ENCODE measurements at places on chromosomes 3 and 15. TPM values are rescaled to one million over a fixed set of nuclear protein-coding genes. Genes with fewer than 3 reads are reported as not detected.
A peak's percentile ranks its signal among the peaks of the same experiment; 100 is the strongest.

DNA sequence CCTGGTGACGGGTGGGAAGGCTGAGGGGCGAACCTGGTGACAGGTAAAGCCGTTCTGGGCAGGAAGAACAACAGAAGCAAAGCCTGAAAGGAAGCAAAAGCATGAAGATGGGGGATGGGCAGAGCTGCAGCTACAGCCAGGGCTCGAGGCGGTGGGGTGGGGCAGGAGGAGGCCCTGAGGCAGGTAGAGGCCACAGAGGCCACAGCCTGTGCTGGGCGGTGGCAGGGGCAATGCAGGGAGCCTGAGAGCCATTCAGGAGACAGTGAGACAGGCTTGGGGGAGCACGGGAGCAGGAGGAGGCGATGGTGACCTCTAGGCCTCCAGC is 8.2 kb downstream of the PCSK6 start:
- no peak for DNase-seq

The GREM1 gene
- total RNA-seq, result 457 TPM

- DNase-seq, result peak; percentile 82
Measured at GRCh38 chr3:71345429-71346040, 238.0 kb downstream of the FOXP1 start.

- DNase-seq, result no peak
Measured at GRCh38 chr3:43436507-43437140, 150.3 kb downstream of the SNRK start.

The STAB1 gene
- total RNA-seq, result 1.1 TPM

DNA sequence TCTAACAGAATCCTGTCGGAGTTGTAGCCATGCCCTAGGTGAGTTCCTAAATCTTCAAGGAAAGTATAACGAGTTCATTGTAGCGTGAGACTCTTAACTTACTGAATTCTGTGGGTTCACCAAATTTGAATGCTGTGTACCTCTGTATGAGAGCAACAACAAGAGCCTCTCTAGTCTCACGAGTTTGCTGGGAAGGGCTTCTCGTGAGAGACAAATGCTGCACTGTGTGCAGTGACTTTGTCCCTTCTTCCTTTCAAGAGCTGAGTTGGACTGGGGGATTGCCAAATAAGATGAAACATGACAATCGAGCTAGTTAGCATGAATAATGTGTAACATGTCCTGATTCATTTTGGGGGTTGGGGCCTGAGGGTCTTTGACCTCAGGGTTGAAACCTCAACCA is 32.2 kb downstream of the KAT2B start:
- no peak for DNase-seq

The ATP13A5 gene
- not detected for total RNA-seq

DNA sequence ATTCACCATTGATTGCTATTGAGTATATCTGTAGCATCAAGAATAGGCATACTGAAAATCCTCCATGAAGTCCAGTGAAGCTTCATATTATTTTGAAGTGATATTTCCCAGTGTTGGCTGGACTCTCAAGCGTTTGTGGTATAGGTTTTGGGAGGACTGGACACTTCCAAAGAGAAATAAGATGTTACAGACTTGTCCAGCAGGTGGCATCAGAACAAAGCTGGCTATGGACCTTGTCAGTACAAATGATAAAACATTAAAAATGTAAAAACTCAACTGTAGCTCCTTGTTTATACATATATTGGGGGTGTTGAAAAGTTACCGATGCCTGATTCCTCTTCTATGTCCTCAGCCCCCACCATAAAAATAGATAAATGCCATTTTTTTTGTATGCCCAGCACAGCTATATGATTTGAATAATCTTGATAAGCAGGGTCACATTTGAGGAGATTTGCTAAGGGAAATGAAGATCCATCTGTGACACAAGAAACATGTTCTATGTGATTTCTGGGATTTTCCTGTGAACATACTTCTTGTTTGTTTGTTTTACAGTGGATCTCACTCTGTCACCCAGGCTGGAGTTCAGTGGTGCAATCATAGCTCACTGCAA is 54.5 kb upstream of the GOLGA6B start:
- DNase-seq, result peak; percentile 73

The IMPG2 gene
- 0.36 TPM for total RNA-seq

The ADGRG7 gene
- total RNA-seq, result not detected

GRCh38 chr15:88448991-88449461 is 18.2 kb downstream of the MRPL46 start:
- no peak for DNase-seq

- DNase-seq, result no peak
Measured at GRCh38 chr3:153572165-153572564, 410.1 kb downstream of the RAP2B start.

GRCh38 chr3:174251681-174252080 is 607.5 kb upstream of the NAALADL2 start:
- no peak for DNase-seq

- peak; percentile 81 for DNase-seq
Measured at GRCh38 chr3:171284308-171285075, 175.7 kb downstream of the TNIK start.

The THRB gene
- 0.36 TPM for total RNA-seq

DNA sequence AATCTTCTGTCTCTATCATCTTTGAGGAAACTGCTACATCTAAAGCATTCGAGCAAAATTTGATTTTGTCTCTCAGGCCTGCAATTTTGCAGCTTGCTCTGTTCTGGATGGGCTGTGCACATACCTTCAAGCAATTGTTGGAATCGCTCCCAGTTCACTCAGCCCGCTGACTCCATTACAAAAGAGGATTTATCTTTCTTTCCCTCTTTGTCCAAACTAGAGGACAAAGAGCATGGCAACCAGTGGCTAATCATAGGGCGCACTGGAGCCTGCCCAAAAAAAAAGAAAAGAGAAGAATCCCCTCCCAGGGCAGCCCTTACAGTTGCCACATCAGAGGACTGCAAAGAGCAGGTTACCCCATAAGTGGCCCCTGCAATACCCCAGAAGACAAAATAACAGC is 49.0 kb upstream of the DUT start:
- DNase-seq, result no peak

GRCh38 chr3:194806991-194807630 is 121.4 kb downstream of the FAM43A start:
- no peak for DNase-seq

DNA sequence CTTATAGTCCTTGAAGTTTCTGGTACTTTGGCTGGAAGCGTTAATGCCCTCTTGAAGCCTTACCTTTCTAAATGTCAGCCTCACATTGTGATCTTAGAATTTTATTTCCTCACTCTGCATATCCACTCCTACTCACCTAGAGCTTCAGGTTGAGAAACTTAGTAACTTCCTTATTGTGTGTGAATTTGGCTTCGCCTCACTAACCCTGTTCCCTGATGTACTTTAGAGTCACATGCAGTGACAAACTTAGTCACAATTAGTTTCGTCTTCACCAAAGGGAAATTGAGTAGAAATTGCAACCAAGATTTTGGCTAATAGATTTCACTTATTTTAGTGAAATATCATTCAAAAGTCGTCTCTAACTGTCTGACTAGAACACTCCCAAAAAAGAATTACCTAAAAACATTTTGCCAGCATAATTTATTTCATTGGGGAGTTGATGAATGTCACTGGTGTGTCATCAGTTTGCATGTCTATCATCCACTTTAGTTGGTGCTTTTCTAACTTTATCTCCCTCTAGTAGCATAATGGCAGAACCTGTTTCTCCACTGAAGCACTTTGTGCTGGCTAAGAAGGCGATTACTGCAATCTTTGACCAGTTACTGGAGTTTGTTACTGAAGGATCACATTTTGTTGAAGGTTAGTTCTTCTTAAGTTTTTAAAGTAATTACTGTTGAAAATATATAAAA is 960 bp downstream of the MFN1 start:
- DNase-seq, result peak; percentile 31

The TRIM42 gene
- not detected for total RNA-seq

DNA sequence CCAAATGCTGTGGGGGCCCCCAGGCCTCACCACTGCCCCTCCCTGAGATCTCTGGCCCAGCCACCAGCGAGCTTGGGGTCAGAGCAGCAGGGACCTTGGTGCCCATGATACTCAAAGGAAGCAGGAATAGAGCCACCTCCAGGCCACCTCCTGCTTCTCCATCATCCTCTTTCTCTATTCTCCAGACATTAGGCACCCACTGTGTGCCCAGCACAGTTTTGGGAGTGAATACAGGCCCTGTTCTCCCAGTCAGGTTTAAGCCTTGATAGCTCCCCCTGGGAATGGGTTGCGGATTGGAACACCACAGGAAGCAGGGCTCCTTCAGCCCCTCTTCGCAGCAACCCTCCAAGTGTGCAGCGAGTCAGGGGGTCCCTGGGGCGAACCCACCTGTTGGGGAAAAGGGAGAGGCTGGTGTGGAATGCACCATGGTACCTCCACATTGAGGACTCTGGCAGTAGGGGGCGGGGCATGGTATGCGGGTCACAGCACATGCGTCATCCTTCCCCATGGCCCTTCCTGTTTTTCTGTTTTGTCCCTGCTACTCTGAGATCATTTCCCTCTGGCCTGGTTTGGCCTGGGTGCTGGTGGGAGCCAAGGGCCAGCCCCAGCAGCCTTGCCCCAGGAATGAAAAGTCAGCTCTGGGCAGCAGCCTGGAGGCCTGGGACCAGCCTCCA is 14.2 kb upstream of the SEMA3B start:
- DNase-seq, result peak; percentile 96

DNA sequence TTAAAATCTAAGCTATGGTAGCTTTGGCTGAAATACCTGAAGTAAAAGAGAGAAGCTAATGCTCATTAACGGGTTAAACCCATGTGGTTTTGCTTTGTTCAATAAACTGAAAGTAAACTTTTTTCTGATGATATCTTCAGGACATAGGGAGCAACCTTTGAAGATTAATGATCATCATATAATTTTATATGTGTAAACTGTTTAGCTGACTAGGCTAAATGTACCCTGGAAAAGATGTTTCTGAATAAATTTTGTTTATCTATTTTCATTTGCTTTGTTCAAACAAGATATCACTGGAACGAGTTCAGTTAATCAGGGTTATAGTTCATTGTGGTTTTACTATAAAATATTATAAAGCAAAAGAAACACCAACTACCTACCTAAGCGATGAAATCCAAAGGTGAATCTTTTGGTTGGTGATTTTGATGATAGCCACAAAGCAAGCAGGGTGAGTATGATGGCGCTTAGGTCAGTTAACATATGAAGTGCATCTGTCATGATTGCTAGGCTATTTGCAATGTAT is 11.7 kb downstream of the SLC30A4 start:
- peak; percentile 37 for DNase-seq

DNA sequence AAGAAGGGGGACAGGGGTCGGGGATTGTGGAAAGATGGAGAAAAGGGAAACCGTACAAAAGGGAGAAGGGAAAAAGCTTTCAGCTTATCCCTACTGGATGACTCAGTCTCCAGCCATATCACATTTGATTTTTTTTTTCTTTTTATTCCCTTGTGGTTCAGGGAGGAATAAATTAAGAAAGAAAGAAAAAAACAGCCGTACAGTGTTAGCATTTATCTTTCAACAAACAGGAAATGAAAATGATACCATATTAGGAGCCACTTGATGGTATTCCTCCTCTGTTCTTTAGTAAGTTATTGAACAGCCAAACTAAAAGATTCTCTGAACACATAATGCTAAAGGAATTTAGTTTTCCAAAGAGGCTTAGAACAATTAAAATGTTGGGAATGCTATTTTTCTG is 594.4 kb downstream of the FOXP1 start:
- no peak for DNase-seq

Measured in osteoblast (primary cell).